ENCODE measurements at places on chromosomes 7 and 10. TPM values are rescaled to one million over a fixed set of nuclear protein-coding genes. Genes with fewer than 3 reads are reported as not detected.

Gene MYPN
- 124 TPM for total RNA-seq

DNA sequence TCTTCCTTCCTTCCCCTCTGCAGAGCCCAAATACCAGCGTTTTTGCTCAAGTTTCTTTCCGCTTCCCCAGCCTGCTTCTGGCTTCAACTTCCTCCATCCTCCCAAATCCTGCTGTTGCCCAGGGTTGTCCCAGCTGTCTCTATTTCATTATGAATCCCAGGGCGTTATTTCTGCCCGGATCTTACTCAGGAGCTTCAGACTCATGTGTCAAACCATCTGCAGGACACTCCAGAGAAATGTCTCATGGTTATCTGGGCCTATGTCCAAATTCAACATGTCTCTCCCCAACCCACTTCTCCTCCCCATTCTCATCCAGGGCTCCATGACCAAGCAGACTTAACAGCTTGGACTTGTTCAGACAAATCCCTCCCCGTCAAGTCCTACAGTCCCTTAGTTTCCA, 15.6 kb downstream of the ARHGAP22 start:
- no peak for DNase-seq

- DNase-seq = peak; percentile 51
Observed at GRCh38 chr10:90988802-90989201, 67.9 kb upstream of the ANKRD1 start.

GRCh38 chr7:152074673-152075072, 49.2 kb downstream of the GALNT11 start:
- DNase-seq = no peak

DNA sequence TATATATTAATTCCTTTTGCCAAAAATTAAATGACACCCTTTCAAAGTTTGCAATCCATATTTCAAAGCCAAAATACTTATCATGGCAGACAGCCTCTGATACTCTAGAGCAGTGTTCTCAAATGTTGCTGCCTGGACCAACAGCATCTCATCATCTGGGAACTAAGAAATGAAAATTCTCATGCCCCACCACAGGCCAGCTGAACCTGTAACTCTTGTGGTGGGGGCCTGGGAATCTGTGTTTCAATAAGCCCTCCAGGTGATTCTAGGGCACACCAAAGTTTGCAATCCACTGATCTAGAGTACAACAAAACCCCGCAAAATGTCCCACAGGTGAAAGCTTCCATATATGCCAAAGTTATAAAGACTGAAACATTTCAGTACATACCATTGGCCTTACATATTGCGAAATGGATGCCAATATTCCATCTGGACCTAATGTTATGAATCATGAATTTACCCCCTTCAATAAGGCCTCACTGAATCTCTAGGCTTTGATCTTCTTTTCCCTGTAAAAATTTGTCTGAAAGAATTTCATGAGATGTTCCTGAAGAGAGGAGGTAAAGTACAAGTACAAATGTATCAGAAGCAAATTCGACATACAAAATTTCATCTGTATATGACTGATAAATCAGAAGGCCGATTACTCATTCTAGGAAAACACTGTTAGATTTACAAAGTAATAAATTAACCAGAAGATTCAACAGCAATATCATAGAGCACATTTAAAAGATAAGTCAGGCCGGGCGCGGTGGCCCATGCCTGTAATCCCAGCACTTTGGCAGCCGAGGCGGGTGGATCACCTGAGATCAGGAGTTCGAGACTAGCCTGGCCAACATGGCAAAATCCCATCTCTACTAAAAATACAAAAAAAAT, 25.3 kb upstream of the EPC1 start:
- DNase-seq = no peak

Measured in left ventricle myocardium inferior (tissue), 1 donor.